ENCODE measurements at places on chromosomes 5 and 9. TPM values are rescaled to one million over a fixed set of nuclear protein-coding genes. Genes with fewer than 3 reads are reported as not detected.

GRCh38 chr5:150596826-150597225, 43.6 kb upstream of the SYNPO start:
- DNase-seq: no peak

DNA sequence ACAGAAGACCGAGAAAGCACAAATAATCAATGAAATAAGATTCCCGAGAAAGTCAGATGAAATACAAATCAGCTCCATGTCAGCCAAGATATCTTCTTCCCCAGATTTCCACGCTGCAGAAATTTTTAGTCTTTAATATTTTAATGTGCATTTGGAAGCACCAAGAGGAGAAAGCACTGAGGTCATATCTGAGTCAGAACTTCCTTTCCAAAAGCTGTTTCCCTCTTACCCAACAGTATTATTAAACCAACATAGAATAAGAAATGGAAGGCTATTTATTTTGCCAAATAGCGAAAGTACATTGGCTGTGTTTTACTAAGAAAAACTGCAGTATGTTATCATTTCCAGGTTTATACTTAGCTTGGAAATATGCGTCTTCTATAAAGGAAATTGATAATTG, 772.1 kb upstream of the CDH9 start:
- no peak for DNase-seq

GRCh38 chr9:86176468-86176867, 77.1 kb upstream of the GOLM1 start:
- DNase-seq: no peak

GRCh38 chr5:43255704-43256103, 57.5 kb downstream of the HMGCS1 start:
- DNase-seq: no peak

DNA sequence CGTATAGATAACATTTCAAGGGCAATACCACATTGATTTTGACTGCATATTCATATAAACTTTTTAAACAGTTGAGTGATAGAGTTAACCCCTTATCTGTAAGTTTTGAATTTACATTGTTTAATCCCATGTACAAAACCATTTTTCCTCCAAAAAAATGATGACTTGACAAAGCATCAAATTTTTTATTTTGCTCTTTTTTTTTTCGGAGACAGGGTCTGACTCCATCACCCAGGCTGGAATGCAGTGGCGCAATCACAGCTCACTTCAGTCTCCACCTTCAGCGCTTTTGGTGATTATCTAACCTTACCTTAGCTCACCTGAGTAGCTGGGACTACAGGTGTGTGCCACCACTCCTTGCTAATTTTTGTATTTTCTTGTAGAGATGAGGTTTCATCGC, 1670.1 kb upstream of the CDH9 start:
- DNase-seq: no peak

- no peak for DNase-seq
Measured at GRCh38 chr5:117590944-117591343, 1016.3 kb upstream of the SEMA6A start.

DNA sequence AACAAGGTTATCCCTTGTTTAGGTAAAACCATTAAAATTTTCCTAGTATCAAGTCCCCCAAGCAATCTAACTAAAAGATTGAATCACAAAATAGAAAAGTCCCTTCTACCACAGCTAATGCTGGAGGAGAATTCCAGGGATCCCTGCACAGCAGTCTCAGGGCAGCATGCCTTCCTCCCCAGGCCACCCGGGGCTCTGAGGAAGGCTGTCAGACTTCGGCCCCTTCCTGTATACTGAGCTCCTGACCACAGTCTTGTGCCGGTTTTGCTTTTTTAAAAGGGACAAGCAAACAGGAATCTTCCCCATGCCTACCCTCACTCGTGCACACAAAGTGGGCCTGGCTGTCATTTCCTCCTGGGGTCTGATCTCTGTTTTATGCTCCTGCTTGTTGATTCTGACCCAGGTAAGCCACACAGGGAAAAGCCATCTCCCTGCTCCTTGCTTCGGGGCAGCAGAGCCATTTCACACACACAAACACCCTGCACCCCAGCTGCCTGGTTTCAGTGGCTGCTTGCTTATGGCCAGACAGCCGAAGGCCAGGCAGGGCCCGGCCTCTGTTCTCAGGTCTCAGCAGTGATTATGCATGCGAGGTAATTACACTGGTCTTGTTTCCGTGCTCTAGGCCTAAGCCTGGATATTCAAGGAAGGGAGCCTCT, 211.9 kb downstream of the NXNL2 start:
- no peak for DNase-seq

GRCh38 chr5:53323943-53324642, 156.3 kb upstream of the FST start:
- no peak for DNase-seq

GRCh38 chr5:153974813-153975163, 63.9 kb downstream of the FAM114A2 start:
- DNase-seq: no peak

- DNase-seq: peak; percentile 1
Measured at GRCh38 chr5:120532835-120533234, 68.7 kb downstream of the PRR16 start.

DNA sequence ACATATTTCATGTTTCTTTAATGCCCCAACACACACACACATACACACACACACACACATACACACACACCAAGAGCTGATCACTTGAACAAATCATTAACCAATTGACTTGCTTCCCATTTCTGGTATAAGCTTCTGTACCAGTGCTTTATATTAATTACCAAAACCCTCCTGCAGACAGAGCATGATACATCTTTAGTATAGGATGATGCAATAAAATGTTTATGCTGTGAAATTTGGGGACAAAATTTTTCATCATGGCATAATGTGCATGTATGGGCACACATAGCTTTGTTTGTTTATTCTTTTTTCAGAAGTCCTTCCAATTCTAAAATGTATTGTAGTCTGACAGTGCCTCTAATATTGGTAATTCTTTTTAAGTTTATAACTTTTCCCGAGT, 34.5 kb downstream of the SLC1A3 start:
- DNase-seq: no peak

DNAI1 gene
- 0.50 TPM for polyA plus RNA-seq

GRCh38 chr5:114070093-114070722, 291.7 kb upstream of the KCNN2 start:
- DNase-seq: no peak

GRCh38 chr5:150765011-150765798, 6.4 kb upstream of the DCTN4 start:
- no peak for DNase-seq

GRCh38 chr9:69324549-69325401, at the start of gene ENTREP1:
ENTREP1 (plus strand) TSS chr9:69325215; CDS start chr9:69325310, 95 bp downstream.
- peak; percentile 51 for DNase-seq

GRCh38 chr9:133874060-133874657, 118.0 kb downstream of the VAV2 start:
- DNase-seq: peak; percentile 80

WDR36 gene
- 15.3 TPM for polyA plus RNA-seq

DNAH5 gene
- polyA plus RNA-seq: 0.21 TPM

PHF24 gene
- polyA plus RNA-seq: not detected

ZNF366 gene
- not detected for polyA plus RNA-seq

GRCh38 chr9:91720313-91720712, 229.7 kb downstream of the ROR2 start:
- no peak for DNase-seq

DNA sequence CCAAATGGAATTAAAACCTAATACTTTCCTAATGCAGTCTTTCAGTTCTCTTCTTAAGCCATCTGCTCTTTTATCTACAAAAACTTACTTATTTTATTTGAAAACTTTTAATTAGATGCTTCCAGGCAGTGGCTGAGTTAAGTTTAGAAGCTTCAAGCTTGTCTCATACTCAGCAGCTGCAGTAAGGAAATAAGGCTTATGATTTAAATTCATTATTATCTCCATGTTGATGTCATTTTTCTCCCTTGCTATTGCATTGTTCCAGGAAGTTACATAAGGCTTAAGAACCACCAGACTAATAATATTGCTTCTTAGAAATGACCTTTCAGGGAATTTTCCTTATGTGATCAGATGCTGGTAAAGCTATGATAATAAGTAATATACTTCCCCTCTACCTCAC, 119.6 kb downstream of the PPP2R2B start:
- no peak for DNase-seq

- no peak for DNase-seq
Measured at GRCh38 chr5:52961274-52961681, 27.9 kb upstream of the ITGA2 start.

- DNase-seq: no peak
Measured at GRCh38 chr5:180139731-180140055, 68.1 kb upstream of the RNF130 start.

- no peak for DNase-seq
Measured at GRCh38 chr9:83138422-83139135, 75.6 kb upstream of the RASEF start.

CAST gene
- polyA plus RNA-seq: 150 TPM

GRCh38 chr5:39021413-39021812, 52.8 kb downstream of the RICTOR start:
- DNase-seq: no peak

ADCY2 gene
- polyA plus RNA-seq: not detected

DNA sequence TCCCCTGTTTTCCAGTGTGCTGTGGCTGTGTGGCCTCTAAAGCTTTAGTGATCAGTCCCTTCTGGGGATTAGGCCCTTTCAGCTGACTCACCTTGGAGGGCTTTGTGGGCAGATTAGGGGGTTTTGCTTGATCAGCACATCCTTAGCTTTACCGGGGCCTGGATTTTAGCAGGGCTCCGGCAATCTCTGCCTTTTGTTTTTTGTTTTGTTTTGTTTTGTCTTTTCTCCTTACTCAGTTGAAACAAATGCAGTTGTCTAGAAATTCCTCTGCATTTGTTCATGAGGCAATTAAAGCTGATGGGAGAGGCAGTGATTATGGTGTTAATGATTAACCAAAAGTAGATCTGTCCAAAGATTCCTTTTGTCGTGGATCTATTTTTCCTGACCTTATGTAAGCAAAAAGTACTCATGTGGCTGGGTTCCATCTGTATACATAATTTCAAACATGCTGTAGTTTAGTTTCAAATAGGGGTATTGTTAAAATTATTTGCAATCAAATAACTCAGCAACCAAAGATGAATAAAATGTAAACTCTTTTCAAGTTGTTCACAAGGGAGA, 5.2 kb upstream of the TDRD7 start:
- DNase-seq: no peak

- DNase-seq: no peak
Measured at GRCh38 chr5:168591302-168592013, 12.3 kb upstream of the PANK3 start.

- no peak for DNase-seq
Measured at GRCh38 chr5:103373597-103374472, 115.3 kb downstream of the MACIR start.

DNA sequence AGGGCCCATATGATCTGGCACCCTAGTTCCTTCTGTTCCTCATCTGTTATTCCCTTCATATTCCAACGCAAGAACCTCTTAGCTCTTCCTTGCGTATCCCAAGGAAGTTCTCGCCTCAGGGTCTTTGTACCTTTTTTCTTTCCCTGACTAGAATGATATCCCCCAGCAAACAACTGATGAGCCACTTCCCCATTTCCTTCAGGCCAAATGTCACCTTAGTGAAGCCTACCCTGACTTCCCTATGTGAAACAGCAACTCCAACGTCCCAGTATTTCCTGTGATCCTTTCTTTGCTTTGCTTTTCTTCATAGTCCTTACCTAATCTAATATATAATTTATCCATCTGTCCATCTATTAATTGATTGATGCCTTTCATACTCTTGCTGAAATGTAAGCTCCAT, 47.9 kb downstream of the ERCC8 start:
- DNase-seq: no peak

GRCh38 chr9:38626006-38626405, 5.6 kb upstream of the ANKRD18A start:
- no peak for DNase-seq
